Chondrocyte (in vitro differentiated cells): ENCODE measurements at places on chromosomes 2 and 18. TPM values are rescaled to one million over a fixed set of nuclear protein-coding genes. Genes with fewer than 3 reads are reported as not detected.

Gene SGO2
- 4.9 to 6.6 TPM (median 5.7 TPM) in 3 replicates for total RNA-seq

Gene GPR155
- total RNA-seq = 11.6 to 15.3 TPM (median 12.8 TPM) in 3 replicates

Gene ACTG2
- total RNA-seq = 173 to 1,480 TPM (median 1,439 TPM) in 3 replicates

DNA sequence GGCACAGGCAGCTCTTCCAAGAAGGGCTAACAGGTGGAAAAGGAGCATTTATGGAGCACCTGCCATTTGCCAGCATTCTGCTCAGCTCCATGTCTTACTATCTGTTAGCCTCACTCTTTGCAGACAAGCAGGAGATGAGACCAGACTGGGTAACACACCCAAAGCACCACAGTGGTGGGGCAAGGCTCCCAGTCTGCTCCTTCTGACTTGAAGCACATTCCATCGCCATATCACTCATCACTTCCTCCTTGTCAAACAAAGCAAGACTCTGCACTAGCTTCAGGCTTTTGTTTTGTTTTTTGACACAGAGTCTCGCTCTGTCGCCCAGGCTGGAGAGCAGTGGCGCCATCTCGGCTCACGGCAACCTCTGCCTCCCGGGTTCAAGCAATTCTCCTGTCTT lies 182.8 kb downstream of the MGAT5 start:
- no peak overlapping the region for H3K27ac ChIP-seq
- no peak overlapping the region for H3K4me3 ChIP-seq
- H3K27me3 ChIP-seq = no peaks in the 10 kb centered on the region
- no peak for DNase-seq

- H3K27me3 ChIP-seq = peaks cover 90% of the 10 kb centered on the region
- H3K27ac ChIP-seq = no peak overlapping the region
- peak overlapping the region; percentile 54 for H3K4me3 ChIP-seq
- no peak for DNase-seq
These were observed 800 bp downstream of the HOXD13 start for GRCh38 chr2:176093145-176093897.
